RCC 7860 (cell line): ENCODE measurements at places on chromosomes 6 and 20.

DNA sequence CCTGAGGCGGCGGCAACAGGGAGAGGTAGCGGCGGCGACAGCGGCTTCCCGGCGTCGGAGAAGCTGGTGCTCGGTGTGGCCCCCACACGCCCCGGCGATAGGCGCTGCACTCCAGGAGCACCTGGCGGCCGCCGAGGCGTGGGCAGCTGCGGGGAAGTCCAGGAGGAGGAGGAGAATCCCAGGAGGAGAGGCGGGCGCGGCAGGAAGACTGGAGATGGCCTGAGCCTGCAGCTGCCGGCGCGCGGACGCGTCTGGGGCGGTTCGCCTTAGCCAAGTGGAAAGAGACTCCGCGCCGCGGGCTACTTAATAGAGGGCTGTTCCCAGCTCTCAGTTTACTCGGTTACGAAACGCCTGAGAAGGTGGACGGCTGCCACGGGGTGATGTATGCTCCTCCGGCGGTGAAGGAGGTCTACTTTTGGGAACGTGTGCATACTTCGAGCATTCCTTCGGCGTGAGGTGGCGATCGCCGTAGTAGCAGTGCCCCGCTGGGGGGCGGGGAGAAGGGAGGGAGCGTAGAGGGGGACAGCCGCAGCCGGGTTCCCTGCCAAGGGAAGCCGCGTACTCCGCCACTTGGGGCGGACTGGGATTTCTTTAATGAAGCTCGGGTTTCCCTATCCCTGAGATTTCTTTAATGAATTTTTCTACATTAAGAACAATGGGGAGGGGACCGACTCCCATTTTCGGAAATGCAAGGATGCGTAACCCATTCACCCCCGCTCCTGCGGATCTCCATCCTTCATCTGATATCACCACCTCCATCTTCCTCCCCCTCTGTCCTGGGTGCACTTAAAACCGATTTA lies at the start of gene COL12A1:
Gene COL12A1, minus strand, starts transcription at position 278 of the 800 bp plus-strand sequence. CDS start 3,261 bp downstream, outside the sequence.
- peak; percentile 72 for DNase-seq

- DNase-seq: no peak
These were observed 684.8 kb downstream of the DHX35 start for GRCh38 chr20:39646874-39647413.

GRCh38 chr6:109237077-109237985 lies 142.0 kb downstream of the CEP57L1 start:
- DNase-seq: no peak

- peak; percentile 89 for DNase-seq
These were observed 38.1 kb upstream of the THBS2 start for GRCh38 chr6:169291646-169292337.

GRCh38 chr20:51732096-51732791 lies 35.9 kb downstream of the ATP9A start:
- no peak for DNase-seq
